Nephron progenitor cell (in vitro differentiated cells): ENCODE measurements at places on chromosomes 16 and 17.

- DNase-seq = no peak
These were observed 12.9 kb downstream of the GAN start for GRCh38 chr16:81327447-81328196.

DNA sequence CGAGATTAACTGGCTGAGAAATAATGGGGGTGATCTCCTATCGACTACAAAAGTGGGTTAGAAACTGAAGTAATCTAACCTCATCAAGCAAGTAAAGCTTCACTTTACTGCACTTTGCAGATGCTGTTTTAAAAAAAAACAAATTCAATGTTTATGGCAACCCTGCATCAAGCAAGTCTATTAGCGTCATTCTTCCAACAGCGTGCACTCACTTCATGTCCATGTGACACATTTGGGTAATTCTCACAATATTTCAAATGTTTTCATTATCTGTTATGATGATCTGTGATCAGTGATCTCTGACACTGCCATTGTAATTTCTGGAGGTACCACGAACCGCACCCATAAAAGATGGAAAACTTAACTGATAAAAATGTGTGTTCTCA, 70.8 kb downstream of the KANSL1 start:
- no peak for DNase-seq

DNA sequence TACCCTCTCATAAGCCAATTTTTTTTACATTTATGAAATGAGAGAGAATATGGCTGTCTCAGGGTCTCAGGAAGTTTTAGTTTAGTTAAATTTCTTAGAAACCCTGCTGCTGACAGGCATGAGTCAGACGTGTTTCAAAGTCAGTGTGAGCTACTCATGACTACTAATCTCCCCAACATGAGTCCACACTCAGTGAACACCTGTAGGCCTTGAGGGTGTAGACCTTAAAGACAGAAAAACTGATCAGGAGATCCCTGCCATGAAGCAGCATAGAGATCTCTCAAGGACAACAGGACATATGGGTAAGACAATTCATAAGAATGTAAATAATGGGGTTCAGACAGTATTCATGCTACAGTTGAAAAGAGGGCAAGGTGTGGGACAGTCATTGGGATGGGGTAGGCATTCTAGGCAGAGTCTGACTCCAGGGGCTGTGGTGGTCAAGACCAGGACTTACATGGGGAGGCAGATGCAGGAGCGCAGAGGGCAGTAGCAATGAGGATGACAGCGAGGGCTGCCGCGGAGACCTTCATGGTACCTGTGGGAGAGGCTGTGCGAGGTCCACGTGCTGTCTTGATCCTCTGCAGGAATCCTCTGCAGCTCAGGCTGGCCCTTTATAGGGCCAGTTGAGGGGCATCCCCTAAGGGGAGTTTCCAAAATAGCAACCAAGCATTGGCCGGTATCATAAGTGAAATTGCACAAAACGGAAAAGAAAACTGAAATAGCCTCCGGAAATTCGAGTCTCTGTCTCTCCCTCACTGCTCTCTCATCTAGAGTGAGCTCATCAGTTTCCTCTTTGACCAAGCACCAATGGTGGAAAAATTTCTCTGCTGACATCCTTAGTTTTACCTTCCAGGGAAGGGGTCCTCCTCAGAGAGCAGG, at the start of gene CCL5:
TSS of gene CCL5 (minus strand) at position 588 of the 882 bp plus-strand sequence.
- no peak for DNase-seq

GRCh38 chr17:21394265-21394664, 18.1 kb downstream of the KCNJ12 start:
- no peak for DNase-seq

DNA sequence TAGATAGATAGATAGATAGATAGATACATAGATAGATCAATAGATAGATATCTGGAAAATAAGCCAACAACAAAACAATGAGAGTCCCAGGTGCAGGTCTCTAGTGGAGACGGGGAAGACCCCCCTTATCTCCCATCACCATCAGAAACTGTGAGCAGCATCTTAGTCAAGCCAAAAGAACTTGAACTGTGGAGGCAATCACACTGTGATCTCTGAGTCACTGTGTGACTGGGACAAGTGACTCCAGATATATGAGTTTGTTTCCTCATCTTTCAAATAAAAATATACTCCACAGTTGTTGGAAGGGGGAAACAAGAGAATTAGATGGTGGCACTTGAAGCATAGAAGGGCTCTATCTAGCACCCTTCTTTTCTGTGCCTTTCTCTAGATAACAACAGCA, 42.1 kb downstream of the NOG start:
- no peak for DNase-seq
